ENCODE measurements at places on chromosomes 6 and 20. TPM values are rescaled to one million over a fixed set of nuclear protein-coding genes. Genes with fewer than 3 reads are reported as not detected.

Gene PNLDC1
- total RNA-seq, result not detected

Gene PTPRK
- total RNA-seq, result 39.6 TPM

Gene GRM4
- total RNA-seq, result not detected

Gene COL11A2
- total RNA-seq, result 1.6 TPM

Gene CRISP2
- not detected for total RNA-seq

Gene LPA
- total RNA-seq, result not detected

Gene CFB
- 56.7 TPM for total RNA-seq

Gene SGK1
- 122 TPM for total RNA-seq

Gene NKAPL
- 3.2 TPM for total RNA-seq

Gene TFAP2B
- total RNA-seq, result not detected

Measured in aorta (tissue), 5 donors.